Hematopoietic multipotent progenitor cell (in vitro differentiated cells): ENCODE measurements at places on chromosomes 11 and 22.

GRCh38 chr11:69448471-69449284 is 32.8 kb upstream of the LINC01488 start:
- DNase-seq: no peak

DNA sequence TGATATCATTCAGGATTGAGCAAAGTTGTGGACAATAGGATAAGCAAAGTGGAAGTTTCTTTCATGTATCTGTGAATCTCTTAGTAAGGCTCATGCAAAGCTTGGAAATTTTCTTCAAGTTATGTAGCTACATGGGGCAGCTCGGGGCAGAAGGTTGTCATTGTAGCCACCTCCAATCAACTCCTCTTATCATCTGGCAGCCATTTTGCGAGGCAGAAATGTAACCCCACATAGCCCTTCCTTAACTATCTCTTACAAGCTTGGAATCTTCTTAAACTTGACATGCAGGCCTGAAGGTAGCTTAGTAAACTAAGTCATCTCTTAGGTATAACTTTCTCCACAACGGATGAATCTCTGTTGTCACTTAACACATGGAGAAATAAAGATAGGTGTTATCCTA is 392.8 kb downstream of the AASDHPPT start:
- DNase-seq: no peak

DNA sequence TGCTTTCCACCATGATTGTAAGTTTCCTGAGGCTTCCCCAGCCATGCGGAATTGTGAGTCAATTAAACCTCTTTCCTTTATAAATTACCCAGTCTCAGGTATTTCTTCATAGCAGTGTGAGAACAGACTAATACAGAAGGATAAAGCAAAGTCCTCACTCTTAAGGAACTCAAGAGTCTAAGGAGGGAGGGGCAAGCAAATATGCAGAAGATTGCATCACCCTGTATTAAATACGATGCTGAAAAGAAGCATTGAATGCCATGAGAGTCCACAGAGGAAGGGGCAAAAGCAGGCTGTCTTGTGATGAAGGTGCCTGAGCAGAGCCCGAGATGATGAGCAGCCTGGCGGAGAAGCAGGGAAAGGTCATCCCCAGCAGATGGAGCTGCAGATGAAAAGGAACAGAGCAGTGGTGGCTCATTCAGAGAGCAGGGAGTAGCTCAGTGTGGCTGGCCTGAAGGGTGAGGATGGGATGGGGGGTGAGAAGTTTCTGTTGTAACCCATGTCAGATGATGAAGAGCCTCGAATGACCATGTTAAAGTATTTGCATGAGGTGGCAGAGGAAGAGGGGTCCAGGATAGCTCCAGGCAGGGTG is 6.3 kb upstream of the IZUMO1R start:
- no peak for DNase-seq

DNA sequence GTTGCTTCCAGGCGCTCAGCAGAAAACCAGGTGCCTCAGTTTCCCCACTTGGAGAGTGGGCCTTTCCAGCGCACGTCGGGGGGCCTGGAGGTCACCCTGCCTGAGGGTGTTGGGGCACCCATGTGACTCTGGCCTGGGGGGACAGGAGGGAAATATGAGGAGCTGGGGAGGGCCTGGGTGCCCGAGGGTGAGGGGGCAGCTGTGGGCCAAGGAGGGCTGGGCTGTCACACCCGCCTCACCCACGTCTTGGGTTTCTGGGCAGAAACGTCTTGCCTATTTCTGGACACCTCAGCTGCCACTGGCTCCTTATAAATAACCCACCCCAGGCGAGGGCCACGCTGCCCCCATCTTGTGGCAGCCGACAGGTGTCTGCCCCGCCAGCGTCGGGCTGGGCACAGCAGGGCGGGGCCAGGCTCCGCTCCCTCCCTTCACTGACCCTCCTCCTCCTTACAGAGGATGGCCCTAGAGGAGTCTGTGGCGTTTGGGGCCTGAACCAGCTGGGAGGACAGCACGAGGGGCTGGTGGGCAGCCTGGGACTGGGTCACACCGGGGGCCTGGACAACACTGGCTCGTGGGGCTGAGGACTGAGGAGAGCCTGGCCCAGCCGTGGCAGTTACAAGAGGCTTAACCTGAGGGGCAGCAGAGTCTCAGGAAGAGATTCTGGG is 1.5 kb downstream of the TNNT3 start:
- DNase-seq: no peak

DNA sequence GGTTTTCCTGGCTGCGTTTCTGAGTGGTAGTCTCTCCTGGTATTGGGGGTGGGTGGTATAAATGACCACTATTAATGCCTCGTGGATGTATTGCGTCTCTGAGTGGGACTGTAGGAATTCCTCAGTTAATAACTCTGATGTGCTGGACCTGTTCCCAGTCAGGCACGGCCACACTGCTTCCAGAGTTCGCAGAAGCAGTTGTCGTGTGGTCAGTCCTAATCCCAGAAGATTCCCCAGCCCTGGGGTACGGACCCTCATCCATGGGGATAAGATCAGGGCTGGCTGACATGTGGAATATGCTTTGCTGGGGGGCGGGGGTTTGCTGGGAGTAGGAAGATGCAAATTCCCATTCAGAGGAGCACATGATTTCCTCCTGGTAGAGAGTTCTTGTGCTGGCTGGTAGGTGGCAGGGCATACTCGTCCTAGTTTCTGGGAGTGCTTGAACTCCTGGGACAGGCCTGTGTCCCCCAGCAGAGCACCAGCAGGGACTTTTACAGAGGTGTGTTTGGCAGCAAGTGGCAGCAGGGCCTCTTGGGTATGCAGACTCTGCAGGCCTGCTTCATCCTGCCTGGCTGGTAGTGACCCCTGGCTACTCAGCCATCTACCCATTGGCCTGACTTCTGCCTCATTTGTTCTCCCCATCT is 157.4 kb downstream of the NAV2 start:
- no peak for DNase-seq

GRCh38 chr11:114155116-114155515 is 95.6 kb downstream of the ZBTB16 start:
- no peak for DNase-seq

- no peak for DNase-seq
Observed at GRCh38 chr22:20926243-20926642, 9.0 kb downstream of the CRKL start.

- no peak for DNase-seq
Observed at GRCh38 chr11:116782728-116783127, 5.1 kb downstream of the ZPR1 start.

GRCh38 chr11:27112946-27113345 is 72.3 kb downstream of the BBOX1 start:
- DNase-seq: no peak

GRCh38 chr11:87265132-87265531 is 227.4 kb downstream of the TMEM135 start:
- DNase-seq: no peak

GRCh38 chr22:36336246-36337182 is 51.3 kb downstream of the MYH9 start:
- no peak for DNase-seq

GRCh38 chr22:21611210-21611977 is 18.4 kb downstream of the YDJC start:
- DNase-seq: no peak

DNA sequence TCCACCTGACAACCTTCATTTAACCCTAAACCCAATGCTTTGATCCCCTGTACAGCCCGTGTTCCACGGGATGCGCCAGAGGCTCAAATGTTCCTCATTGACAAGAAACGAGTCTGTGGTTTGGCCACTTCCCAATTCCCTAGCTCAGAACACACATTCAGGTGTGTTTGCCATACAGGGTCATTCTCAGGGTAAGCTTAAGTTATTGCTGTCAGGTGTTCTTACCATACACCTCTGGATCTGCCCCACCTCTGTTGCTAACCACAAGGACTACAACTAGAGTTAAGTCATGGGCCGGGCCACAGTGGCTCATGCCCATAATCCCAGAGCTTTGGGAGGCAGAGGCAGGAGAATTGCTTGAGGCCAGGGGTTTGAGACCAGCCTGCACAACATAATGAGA is 45.6 kb upstream of the POLD3 start:
- DNase-seq: no peak

DNA sequence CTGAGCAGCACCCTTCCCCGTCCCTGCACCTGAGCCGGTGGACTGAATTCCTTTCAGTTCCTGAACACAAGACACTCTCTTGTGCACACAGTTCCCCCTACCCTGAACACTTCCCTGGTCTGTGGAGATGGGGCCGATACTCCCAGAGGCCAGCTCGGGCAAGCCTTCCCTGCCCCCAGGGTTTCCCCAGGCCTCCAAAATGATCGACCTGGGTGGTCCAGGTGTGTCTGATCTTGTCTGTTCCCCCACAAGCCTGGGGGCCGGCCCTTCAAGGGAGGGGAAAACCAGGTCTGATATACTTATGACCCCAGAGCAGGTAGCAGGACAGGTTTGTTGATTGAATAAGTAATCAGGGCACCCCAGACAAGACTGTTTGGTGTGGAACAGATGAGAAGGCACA is 40.7 kb upstream of the KLHL35 start:
- DNase-seq: no peak

- DNase-seq: no peak
Observed at GRCh38 chr11:120547316-120547715, 35.8 kb downstream of the GRIK4 start.

DNA sequence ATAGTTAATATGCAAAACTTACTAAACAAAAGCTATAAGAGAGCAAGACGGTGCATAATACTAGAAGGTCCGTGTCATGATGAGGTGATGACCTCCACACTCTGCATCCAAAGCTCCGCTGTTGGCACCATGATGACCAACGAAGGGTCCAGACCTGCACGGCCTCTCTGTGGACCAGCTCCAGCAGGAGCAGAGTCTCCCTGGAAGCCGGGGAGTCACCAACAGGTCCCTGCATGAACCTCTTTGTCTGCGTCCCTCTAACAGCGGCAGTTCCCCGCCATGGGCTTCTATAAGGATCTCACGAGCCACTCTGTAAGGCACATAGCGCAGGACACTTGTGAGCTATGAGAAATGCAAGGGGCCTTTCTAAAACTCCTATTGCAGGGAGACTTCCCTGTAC is 517.3 kb downstream of the BRD1 start:
- no peak for DNase-seq

DNA sequence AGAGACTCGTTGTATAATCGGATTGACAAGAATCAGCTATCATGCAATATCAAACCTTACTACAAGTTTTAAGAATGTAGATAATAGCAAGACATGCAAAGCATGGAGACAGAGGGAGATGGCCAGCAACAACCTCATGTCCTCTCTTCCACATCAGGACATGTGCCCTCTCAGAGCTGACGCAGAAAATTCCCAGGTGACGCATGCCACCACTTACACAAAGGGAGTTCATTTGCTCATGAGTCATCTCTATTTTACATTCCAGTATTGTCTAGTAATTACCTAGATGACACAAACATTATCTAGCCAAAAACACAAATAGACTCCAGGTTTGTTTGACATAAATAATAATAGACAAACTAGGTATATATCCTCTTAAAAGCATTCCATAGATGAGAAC is 38.1 kb upstream of the OPCML start:
- no peak for DNase-seq

- peak; percentile 31 for DNase-seq
Observed at GRCh38 chr11:113896156-113896879, 8.3 kb upstream of the HTR3B start.

- DNase-seq: no peak
Observed at GRCh38 chr11:126841999-126842398, 158.6 kb downstream of the KIRREL3 start.

GRCh38 chr22:19943082-19944026 is 1.7 kb upstream of the TXNRD2 start:
- DNase-seq: peak; percentile 59

GRCh38 chr22:44947049-44947448 is 62.8 kb downstream of the PHF21B start:
- no peak for DNase-seq

GRCh38 chr22:35450824-35451569 is 51.1 kb downstream of the MCM5 start:
- no peak for DNase-seq

- DNase-seq: no peak
Observed at GRCh38 chr22:28398981-28399380, 280.7 kb downstream of the TTC28 start.

GRCh38 chr11:124080327-124081001 is 34.8 kb upstream of the VWA5A start:
- DNase-seq: no peak

DNA sequence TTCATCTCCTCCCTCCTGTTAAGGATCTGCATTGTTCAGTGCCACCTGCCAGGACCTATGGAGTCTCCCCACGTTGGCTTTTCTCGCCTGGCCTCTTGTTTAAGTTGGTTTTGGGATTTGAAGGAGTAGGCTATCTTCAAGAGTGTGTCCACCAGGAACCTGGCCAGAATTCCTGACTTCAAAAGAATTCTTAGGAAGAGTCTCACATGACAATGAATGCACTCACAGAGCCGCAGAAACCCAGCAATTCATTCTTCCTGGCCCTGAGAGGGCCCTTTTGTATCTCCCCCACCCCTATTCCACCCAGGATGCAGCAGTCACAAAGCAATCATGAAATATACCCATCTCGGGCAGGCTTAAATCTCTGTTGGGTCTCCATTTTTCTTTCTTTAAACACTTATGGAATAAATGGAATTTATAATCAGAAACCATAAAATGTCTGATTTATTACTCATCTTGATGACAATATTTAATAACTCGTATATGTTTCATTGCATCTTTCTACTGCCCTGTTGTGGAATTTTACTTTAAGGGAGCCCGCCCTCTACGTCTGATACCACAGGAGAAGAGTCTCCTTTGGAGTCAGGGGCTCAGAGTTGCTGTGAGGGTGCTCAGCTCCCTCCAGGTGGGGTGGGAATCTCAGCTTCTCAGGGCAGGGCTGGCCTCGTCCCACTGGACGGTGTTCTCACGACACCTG is 507.0 kb downstream of the NTM start:
- no peak for DNase-seq

GRCh38 chr11:56876621-56877275 is 112.0 kb upstream of the OR5AK2 start:
- no peak for DNase-seq

DNA sequence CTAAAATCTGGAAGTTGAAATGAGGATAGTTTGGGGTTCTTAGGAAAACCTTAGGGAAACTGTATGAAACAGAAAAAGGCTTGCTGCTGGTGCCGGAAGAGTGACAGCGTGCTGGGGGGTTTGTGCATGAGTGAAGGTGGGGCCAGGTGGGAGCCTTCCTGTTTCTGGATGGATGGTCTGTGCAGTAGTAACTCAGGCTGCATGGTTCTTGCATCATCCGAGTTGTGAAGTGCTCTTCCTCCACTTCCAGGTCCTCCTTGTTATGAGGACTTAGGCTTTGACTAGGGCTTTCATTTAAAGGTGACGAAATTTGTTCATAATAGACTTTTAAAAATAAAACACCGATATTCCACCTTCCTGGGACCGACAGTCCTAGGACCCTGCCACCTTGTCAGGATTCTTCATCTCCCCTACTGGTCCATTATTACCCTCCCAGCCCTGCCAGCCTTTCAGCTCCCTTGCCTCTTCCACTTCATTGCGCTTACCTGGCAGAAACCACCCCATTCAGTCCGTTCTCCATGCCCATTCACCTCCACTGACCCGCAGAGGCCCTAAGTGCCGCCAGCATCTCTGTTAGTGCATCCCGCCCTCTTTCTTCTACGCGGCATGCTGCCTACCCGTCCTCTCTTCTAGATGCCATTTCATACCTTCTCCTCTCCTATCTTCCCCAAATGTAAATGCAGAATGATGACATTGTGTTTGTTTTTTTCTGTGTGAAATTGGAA is 47.3 kb downstream of the PPFIA1 start:
- DNase-seq: no peak
